Psoas muscle (tissue), 8 donors: ENCODE measurements at places on chromosomes 3 and 15.

- no peak for DNase-seq
Measured at GRCh38 chr15:62601777-62602545, 436.9 kb upstream of the C2CD4B start.

- no peak for DNase-seq
Measured at GRCh38 chr3:168271932-168272331, 176.2 kb upstream of the GOLIM4 start.

DNA sequence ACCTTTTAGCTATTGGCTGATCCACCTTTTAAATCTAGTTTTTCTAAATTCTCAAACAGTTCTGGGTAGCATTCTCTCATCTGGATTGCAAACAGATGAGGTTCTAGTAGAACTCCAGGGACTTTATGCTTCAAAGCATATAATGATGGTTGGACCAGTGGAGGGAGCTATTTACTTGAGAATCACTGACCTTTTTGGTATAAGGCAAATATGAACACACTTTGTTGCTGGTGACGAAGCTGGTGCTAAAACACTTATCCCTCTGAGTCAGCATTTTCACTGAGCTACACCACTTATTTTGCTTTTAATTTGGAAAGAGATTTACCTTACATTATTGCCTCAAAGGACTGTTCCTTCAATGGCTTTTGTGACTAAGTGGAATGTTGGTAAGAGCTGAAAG is 58.6 kb upstream of the SLITRK3 start:
- DNase-seq = no peak

DNA sequence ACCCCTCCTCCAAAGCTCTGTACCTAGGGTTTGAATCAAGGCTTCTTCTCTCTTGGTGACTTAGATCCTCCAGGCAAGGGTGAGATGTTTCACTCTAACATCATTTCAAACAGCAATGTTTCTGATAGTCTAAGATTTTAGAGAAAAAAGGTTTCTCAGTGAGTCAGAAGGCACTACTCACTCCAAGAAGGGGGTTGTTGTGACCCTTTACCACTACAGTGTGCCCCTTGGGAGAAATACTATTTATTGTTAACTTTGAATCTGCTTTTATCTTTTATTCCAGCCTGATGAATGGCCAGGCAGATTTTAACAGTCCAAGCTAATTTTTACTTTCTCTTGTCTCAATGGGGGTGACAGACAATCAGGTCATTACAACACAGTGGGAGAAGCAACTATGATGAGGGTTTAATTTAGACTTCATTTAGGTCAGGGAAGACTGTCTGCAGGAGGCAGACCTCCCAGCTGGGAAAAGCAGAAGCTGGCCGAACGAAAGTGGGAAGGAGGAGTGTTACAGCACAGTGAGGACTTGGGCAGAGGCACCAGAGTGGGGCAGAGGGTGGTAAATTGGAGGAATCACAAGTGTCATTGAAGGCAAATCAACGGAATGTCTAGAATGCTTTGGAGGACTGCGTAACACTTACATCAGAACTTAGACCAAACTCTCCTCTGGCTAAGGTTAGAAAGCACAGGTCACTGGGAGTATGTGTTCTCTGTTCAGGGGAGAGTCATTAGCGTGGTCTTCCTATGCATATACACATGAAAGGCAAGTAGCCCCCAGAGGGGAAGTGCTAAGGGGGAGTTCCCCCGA is 21.2 kb downstream of the ZNF860 start:
- DNase-seq = no peak

DNA sequence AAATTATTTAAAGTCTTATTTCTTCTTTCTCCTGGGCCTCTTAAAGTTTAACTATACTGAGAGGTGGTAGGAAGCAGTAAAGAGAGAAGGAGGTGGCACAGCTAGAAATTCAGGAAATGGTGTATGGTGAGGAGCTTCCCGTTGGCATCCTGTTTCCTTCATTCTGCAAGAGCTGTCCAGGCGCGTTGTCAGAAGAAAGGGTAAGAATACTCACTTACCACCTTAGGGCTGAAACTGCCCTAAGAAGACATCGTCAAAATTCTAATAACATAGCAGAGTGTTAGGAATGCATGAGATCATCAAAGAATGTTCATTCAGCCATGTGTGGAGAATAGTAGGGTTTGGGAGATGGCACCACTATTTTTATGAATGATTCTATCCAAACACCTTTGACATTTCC is 699.6 kb downstream of the MCTP2 start:
- no peak for DNase-seq

GRCh38 chr15:57440167-57440566 is 63.9 kb downstream of the CGNL1 start:
- no peak for DNase-seq

GRCh38 chr3:55296791-55297190 is 190.3 kb downstream of the WNT5A start:
- DNase-seq = no peak

DNA sequence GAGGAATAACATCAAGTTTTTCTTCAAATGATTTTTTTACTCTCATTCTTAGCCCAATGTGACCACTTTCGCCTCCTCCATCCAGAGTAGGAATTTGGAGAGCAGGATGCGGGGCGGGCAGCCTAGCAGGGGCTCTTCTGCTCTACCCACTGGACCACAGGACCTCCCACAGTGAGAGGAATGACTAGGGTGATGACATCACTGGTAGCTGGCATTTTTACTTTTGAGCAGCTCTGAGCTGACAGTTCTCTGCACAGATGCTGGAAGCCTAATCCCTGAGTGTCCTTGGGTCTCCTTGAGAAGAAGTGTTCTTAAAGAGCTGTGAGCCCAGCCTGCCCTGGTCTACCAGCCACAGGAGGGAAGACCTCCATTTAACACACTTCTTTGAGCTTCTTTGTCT is 1.4 kb upstream of the HCN4 start:
- no peak for DNase-seq

- DNase-seq = no peak
Measured at GRCh38 chr3:132161608-132162007, 126.8 kb upstream of the CPNE4 start.

GRCh38 chr3:59243476-59243875 is 193.7 kb upstream of the CFAP20DC start:
- DNase-seq = no peak

DNA sequence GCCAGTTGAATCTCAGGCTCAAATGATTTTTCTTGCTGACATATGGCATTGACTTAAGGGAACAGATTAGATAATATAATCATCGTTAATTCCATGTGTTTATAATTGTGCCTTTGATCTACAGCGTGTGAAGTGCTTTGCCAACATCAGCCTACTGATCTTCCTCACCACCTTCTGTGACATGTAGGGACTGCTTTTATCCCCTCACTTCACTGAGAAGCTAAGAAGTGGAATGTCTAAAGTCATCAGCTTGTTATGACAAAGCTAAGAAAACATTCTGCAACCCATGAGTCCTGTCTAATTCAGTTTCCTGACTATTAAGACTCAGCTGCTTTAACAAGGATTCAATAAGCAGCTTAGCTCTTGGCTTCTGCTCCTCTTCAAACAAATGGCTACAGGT is 106.0 kb downstream of the MYH15 start:
- DNase-seq = no peak

- no peak for DNase-seq
Measured at GRCh38 chr3:177545964-177546363, 348.7 kb upstream of the TBL1XR1 start.

DNA sequence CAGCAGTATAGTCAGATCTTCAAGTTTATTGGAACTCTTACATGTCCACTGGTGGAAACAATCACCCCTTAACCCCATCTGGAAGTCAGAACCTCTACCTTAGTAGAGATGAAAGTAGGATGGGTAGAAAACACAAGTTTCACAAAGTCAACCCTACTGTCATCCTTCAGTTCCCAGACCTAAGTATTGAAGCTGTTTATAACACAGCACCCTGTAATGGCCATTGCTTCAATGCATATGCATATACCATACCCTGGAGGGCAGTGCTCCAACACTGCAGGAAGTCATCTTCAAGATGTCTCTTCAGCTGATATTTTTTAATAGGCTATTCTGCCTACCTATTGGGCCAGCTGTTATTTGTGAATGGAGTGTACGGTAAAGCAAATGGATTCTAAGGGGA is 241.3 kb downstream of the UBE2E2 start:
- no peak for DNase-seq

GRCh38 chr15:29035336-29036285 is 149.8 kb downstream of the APBA2 start:
- no peak for DNase-seq

- DNase-seq = no peak
Measured at GRCh38 chr15:99146661-99147060, 41.8 kb downstream of the SYNM start.

GRCh38 chr15:25989327-25989726 is 126.2 kb upstream of the ATP10A start:
- no peak for DNase-seq

- no peak for DNase-seq
Measured at GRCh38 chr3:31331278-31331677, 201.4 kb upstream of the STT3B start.

GRCh38 chr3:46574243-46574646 is 8.1 kb upstream of the LRRC2 start:
- DNase-seq = no peak

DNA sequence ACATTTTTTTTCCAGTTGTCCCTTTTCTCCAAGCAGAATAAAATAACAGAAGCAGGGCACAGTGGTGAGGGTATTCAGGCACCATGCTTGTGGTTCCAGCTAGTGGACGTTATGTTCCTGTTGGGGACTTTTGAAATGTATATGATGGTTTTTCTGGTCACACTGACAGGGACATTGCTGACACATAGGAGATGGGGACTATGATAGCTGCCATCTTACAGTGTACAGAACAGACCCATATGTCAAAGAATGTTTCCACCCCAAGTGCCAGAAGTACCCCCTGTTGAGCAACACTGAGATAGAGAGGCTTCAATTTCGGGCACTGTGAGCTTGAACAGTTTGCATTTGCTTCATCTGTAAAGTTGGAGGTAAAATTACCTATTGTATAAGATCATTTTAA is 38.6 kb downstream of the MCTP2 start:
- DNase-seq = no peak
